ENCODE measurements at places on chromosomes 3 and 15. TPM values are rescaled to one million over a fixed set of nuclear protein-coding genes. Genes with fewer than 3 reads are reported as not detected.

CYP1A2 gene
- total RNA-seq = not detected

TMEM45A gene
- total RNA-seq = 33.6 TPM

ARPP21 gene
- 0.14 TPM for total RNA-seq

POPDC2 gene
- 0.44 TPM for total RNA-seq

SERPINI2 gene
- not detected for total RNA-seq

ANKUB1 gene
- total RNA-seq = not detected
